ENCODE measurements at places on chromosomes 7 and 10.

DNA sequence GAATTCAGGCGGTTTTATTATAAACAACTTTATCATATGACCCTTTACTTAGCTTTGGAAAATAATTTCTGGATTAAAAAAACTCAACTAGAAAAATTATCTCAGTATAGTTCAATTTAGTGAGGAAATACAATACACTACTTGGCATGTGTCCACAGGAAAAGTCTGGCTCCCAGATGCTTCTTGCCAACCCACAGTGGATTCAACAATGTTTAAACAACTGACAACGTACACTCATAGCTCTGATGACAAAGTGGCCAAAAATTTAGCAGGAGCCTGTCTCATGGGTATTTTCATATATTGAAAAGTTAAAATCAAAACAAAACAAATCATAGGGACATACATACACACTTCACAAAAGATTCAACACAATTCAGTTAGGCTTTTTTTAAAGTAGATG, 158.8 kb downstream of the SKAP2 start:
- DNase-seq = peak; percentile 76

DNA sequence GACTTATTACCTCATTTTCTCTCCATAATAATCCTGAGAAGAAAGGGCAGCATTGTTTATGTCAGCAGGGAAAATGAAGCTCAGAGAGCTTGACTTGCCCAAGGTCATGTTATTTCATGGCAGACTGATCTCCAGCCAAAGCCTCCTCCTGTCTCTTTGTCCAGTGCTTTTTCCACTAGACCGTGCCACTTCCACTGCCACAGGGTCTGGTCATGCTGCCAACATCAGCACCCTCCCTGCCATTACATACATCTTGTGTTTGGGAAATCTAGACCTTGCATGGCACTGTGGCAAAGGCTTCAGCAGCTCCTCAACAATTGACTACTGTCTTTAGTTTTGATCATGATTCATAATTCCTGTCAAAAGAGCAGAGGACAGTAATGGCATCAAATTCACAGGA, 25.1 kb downstream of the NRCAM start:
- DNase-seq = no peak

GRCh38 chr10:121478556-121478955, 119.7 kb downstream of the FGFR2 start:
- DNase-seq = no peak

GRCh38 chr10:93398528-93398927, 83.6 kb downstream of the MYOF start:
- no peak for DNase-seq

GRCh38 chr7:157825325-157825724, 488.5 kb downstream of the DNAJB6 start:
- no peak for DNase-seq

GRCh38 chr10:82543631-82544030, 668.6 kb downstream of the NRG3 start:
- DNase-seq = no peak

DNA sequence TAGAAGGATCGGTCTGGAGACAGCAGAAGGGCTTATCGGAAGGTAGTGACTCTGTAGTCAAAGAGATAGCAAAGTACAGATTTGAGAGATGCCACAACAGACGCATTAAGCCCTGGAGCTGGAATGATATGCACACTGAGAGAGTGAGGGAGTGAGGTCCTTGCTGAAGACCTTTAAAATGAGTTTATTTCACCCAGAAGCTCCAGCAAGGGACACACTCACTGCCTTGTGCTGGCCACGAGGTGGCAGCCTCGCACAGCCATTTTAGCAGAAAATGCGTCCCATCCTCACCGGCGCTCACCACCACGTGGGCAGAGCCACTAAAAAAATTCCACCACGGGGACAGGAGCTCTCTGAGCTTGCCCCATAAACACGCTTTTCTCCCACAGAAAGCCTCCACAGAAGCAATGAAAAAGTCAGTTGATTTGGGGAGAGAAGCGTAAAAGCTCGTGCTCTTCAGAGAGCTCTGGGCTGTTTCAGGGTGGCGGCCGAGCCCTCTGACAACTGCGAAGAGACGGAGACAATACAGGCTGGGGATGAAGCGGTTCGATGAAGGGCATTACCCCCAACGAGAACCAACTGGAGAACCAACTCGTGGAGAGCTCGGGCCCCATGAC, 163.0 kb upstream of the KLF14 start:
- peak; percentile 74 for DNase-seq

- peak; percentile 10 for DNase-seq
Measured at GRCh38 chr10:82742478-82742877, 867.5 kb downstream of the NRG3 start.

- no peak for DNase-seq
Measured at GRCh38 chr10:119306514-119306951, 99.2 kb downstream of the GRK5 start.

GRCh38 chr10:26220901-26221300, 4.3 kb downstream of the GAD2 start:
- no peak for DNase-seq

DNA sequence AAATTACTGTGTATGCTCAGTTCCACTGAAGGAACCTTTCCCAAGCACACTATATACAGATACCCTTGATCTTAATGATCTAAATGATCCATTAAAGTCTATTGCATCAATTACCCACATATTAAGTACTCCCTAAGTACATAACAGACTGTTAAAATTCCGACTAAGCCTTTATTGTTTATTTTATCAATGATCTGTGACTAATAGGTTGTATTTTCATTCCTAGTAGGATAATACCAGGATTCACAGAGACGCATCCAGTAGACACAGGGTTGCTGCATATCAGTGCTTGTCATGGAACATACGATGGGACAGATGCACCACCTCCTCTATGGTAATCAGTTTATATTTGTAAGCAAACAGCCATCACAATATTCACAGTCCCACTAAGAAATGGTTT, 159.6 kb upstream of the SLC26A5 start:
- no peak for DNase-seq

DNA sequence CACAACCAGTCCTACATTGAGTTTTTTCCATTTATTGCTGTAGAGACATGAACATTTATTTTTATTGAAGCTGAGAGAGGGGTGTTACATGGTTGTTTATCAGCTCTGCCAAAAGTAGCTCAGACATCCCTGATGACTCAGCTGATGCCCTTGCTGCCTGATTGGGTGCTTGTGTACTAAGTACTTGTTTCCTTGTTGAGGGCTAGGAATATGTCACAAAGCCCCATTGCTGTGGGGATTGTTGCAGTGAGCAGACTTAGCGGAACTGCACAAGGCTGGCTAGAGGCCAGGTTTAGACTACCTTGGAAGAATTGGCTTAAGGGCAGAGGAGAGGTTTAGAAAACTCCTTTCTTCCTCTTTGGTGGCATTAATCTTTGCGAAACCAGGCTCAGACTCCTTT, 110.6 kb downstream of the AUTS2 start:
- no peak for DNase-seq

- no peak for DNase-seq
Measured at GRCh38 chr7:57415326-57415725, 34.7 kb upstream of the ZNF716 start.

DNA sequence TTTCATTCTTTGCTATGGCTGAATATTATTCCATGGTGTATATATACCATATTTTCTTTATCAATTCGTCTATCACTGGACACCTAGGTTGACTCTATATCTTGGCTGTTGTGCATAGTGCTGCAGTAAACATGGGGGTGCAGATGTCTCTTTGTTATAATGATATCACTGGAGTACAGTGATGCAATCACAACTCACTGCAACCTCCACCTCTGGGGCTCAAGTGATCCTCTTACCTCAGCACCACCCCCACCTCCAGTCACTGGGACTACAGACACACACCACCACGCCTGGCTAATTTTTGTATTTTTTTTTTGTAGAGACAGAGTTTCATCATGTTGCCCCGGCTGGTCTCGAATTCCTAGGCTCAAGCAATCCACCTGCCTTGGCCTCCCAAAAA, 15.6 kb downstream of the KLHL7 start:
- DNase-seq = no peak

- DNase-seq = no peak
Measured at GRCh38 chr10:111316722-111317212, 239.9 kb downstream of the ADRA2A start.

DNA sequence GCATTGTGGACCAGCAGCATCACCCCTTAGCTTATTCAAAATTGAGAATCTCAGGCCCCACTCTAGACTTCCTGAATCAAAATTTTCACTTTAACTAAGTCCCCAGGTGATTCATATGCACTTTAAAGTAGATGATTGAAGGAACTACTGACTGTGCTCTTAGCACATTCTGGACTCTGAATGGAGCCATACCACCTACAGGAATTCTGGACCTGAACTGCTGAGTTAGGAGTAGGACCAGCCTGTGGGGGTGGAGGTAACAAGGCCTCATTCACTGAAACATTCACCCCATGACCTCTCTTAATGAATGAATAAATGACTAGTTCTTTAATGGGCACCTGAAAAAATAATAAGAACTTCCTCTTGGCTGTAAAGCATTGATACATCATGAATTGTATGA, 7.3 kb downstream of the PDK4 start:
- DNase-seq = no peak

DNA sequence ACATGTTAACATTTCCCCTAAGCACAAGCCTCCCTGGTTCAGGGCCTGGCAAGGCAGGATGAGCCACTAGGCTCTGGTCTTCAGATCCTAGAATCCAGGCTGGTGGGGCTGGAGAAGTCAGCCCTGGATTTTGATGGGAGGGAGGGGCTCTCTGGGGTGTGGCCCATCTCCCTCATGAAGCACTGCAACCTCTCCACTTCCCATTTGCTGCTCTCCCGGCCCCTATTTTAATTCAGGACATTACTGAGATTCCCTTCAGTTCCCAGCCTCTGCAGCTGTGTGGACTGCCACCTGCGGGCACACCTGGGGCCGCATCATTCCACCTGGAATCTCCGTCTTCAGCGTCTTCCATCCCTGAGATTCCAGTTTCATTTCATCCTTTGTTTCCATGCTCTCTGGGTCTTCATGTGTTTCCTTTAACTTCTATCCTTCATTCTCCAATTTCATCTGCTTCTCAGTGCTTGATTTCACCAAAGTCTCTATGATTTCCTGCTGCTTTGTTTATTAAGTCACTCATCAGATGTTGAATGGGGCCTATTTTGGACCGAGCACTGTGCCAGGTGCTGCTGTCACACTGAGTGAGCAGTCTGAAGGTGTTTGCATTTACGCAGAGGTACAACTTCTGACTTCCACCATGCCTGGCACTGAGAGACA, 253.6 kb downstream of the WDR37 start:
- DNase-seq = no peak

- DNase-seq = no peak
Measured at GRCh38 chr7:100435401-100436304, 644 bp downstream of the PPP1R35 start.

- DNase-seq = no peak
Measured at GRCh38 chr10:131211965-131212619, 99.4 kb downstream of the TCERG1L start.

DNA sequence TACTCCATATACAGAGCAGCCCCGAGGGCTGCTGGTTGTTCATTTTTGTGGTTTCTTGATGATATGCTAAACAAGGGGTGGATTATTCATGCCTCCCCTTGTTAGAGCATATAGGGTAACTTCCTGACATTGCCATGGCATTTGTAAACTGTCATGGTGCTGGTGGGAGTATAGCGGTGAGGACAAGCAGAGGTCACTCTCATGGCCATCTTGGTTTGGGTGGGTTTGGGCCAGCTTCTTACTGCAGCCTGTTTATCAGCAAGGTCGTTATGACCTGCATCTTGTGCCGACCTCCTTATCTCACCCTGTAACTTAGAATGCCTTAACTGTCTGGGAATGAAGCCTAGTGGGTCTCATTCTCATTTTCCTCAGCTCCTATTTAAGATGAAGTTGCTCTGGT, 31.3 kb downstream of the GNAT3 start:
- no peak for DNase-seq

DNA sequence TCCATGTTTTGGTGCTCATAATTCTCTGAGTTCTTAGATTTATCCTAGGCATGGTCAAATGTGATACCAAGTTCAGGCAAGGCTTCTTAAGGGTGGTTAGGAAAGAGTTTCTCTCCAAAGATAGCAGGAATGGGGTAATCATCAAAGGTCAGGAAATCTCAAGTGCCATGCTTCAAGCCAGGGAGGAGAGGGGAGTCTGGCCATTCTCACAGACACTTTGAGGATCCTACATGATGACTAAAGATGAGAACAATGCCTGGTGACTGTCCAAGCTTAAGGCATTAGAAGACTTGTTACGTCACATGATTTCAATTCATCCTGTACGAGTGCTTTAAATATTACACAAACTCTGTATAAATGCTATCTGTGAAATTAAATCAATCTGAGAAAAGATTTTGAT, 59.4 kb downstream of the POM121L12 start:
- DNase-seq = no peak

DNA sequence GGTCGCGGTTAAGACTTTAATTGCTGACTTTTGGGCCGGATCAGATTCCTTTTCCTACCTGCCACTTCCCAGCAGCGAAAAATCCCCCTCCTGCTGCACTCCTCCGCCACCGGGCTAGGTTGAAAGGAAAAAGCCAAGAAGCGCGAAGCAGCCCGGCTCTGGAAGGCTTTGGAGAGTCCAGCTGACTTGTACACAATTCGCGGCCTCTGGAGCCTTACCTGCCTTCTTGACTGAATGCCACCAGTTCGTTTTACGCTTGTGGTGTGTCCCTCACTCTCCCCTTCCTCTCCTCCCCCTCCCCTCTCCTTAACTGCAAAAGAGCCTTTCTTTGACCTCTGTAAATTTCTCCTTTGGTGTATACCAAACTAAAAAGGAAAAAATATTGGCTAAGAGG, 2.7 kb upstream of the FEZF1 start:
- no peak for DNase-seq

DNA sequence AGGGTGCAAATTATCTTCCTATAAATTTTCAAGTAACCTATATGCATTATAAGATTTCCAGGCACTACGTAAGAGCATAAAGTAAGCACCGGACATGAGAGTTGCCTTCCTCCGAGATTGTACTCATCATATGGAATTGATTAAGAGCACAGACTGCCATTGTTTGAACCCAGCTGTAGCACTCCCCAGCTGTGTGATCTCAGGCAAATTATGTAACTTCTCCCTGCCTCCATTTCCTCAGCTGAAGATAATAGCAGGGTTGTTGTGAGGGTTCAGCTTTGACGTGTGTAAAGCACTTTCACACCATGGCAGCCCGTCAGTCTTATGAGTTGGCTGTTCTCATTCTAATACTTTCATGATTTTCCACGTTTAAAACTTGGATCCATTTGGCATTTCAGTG, 122.6 kb downstream of the ITIH5 start:
- DNase-seq = no peak

DNA sequence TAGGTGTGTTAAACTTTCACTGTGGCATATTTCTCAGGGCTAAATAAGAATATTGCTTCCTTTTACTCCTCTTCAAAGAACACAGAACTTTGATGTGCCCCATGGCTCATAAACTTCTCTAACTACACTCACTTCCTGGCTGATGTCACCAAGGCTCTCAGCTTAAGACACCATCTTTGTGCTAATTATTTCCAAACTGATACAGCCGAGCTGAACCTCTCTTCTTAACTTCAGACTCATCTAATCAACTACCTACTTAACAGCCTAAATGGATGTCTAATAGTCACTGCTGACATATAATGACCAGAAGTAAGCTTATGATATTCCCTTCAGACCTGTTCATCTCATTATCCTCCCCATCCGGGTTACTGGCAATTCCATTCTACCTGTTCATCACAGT, 3.6 kb downstream of the C10orf67 start:
- DNase-seq = no peak

All from smooth muscle cell of the brain vasculature (primary cell).